ENCODE measurements at places on chromosomes 2 and 18.
A peak's percentile ranks its signal among the peaks of the same experiment; 100 is the strongest.

DNA sequence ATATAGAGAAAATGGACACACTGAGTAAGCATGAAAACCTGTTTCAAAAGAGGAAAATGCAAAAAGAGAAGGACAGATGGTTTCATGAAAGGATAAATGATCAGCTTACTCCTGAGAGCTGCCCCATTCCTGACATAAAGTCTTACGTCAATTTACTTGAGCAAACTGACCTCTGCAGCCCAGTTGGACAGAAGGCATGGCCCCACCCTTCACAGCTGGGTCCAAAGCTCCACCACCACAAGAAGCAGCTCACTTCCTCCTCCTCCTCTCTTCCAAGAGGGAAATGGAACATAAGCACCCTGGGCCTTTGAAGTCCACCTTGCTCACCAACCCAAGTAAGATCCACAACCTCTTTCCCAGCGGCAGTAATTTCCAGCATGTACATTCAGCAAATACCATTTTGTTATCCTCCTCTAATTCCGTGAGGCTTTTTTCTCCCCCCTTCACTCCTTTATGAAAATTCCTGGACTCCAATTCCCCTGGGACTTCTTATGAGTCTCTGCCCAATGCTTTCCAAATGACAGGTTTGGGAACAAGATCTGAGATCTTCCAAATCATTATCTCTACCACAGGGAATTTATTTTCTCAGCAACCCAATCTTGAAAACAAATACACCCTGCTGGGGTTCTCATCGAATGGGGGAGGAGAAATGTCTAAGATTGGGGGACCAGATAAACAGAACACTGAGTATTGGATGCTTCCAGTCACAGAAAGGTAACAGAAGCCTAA, 10.1 kb downstream of the COL4A4 start:
- DNase-seq, result no peak

GRCh38 chr2:105804266-105804665, 59.6 kb downstream of the NCK2 start:
- no peak for DNase-seq

- DNase-seq, result no peak
Observed at GRCh38 chr2:159996792-159997546, 65.4 kb downstream of the PLA2R1 start.

DNA sequence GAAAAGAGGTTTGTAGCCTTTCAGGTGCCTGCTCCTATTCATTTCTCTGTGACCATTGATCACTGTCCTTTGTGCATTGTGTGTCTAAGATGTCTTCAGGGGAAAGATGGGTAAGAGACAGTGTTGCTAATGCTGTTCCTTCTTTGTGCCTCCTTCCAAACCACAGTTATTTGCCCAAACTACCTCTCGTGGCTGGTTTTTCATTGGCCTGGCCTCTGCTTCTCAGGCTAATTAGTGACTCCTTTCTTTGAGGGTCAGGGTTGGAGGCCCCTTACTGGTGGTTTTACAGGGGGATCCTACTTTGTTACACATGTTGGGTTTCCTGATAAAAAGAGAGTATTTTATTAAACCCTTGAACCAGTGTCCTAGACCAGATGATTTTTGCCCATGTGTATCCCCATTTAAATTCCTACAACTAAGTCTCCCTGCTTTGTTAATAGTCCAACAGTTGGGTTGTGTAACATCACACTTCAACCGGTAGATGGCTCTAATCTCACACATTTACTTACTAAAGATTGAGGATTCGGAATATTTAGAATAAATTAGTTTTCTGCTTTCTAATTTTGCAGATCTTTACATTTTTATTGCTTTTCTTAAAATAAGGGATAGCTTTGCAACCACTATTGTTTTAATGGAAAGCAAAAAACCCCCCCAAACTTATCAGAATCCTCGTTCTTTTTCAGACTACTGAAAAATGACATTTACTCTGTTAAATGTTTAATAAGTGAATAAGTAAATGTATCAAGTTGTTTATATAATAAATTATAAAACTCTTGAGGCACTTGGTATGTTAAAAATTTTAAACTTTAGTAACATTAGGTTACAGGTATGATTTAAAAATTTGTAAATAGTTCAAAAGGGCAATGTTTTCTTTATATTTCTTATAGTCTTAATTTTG, 2.4 kb downstream of the MARS2 start:
- no peak for DNase-seq

DNA sequence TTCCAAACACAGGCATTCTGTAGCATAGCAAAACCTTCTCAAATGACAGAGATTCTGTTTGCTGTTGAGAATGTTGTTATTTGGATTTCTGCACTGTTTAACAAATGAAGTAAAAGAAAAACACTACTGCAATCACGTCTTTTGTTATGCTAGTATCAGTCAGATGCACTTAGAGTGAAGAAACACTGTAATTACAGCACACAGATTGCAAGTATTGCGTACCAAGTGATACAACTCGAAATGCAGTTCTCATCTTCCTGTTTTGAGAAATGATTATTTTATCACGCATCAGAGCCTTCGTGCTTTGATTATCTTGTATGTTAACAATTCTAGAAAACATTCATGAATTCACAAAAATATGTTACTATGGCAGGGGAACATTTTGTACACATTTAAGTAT, 41.8 kb upstream of the KLF11 start:
- no peak for DNase-seq

GRCh38 chr2:8544786-8545694, 136.8 kb upstream of the ID2 start:
- DNase-seq, result peak; percentile 65

- no peak for DNase-seq
Observed at GRCh38 chr2:96870626-96871255, 861 bp upstream of the SEMA4C start.

- no peak for DNase-seq
Observed at GRCh38 chr2:127650041-127650784, 4.3 kb downstream of the GPR17 start.

GRCh38 chr2:201955702-201956141, 77.9 kb upstream of the FZD7 start:
- DNase-seq, result no peak

DNA sequence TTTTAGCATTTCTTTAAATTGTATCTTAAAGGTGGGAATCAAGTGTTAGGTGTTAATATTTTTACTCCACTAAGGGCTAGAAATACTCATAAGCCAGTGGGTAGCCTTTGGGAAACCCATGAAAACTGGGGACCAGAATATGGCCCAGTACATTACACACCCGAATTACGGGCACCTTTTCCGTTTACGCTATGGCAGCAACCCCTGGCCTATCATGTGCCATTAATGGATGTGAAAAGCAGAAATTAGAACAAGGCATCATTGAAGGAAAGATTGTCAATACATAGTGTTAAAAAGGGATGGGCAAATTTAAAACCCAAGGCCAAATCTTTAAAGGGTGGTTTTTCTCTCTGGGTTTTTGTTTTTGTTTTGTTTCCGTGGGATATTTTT, 781 bp downstream of the FARP2 start:
- DNase-seq, result no peak

GRCh38 chr2:172834881-172835280, 99.2 kb downstream of the RAPGEF4 start:
- no peak for DNase-seq

DNA sequence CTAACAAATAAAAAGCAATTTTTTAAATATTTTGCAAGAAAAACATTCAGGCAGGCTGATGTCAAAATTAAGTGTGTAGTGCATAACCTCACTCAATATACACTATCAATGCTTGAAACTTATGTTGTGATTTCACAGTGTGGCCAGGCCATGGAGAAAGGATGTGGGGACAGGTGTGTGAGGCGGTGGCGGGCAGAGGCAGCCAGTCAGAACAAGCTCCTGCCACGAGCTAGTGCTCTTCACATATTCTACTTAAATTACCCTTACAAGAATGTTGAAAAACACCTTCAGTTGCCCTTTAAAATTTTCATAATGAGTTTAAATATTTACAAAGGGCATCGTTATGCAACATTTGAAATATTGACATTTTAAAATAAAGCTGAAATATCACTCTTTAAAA, 43.2 kb downstream of the CYB5A start:
- DNase-seq, result no peak

DNA sequence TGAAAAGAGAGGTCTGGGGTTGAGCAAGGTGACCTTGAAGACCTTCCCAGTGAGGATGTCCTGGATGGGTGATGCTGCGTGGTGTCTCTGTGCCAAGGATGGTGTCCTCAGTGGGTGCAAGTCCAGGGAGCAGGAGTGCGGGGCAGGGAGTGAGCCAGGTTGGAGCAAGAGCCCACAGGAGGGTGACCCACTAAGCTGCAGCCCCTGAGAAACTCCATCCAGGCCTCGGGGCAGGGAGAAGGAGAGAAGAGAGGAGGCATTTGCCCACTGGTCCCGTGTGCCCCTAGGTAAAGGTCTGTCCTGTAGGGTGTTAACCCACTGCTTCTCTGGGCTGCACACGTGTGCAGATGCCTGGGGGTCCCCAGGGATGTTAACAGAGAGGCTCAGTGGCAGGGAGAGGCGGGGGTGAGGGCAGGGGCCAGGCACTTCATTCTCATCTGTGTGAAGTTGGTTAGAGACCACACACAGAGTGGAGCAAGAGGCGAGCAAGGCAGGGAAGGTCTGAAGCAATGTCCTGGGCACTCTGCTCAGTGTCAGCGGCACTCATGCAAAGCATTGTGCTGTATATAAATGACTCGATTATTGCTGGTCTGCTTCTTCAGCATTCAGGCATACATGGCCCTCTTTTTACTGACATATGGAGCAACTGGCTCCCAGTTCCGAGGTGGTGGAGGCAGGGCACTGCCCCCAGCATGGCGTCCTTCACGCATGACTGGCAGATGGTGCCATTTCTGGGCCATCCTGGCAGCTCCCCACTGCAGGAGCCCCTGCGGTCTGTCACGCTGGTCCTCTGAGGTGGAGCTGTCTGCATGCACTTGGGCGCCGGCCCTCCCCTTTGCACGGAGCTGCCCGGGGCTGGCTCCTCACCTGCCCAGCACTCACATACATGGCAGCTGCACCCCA, 117.2 kb upstream of the HS6ST1 start:
- no peak for DNase-seq

GRCh38 chr2:117832905-117833613, 18.6 kb downstream of the DDX18 start:
- no peak for DNase-seq

GRCh38 chr2:233218836-233219235, 32.6 kb upstream of the ATG16L1 start:
- no peak for DNase-seq

DNA sequence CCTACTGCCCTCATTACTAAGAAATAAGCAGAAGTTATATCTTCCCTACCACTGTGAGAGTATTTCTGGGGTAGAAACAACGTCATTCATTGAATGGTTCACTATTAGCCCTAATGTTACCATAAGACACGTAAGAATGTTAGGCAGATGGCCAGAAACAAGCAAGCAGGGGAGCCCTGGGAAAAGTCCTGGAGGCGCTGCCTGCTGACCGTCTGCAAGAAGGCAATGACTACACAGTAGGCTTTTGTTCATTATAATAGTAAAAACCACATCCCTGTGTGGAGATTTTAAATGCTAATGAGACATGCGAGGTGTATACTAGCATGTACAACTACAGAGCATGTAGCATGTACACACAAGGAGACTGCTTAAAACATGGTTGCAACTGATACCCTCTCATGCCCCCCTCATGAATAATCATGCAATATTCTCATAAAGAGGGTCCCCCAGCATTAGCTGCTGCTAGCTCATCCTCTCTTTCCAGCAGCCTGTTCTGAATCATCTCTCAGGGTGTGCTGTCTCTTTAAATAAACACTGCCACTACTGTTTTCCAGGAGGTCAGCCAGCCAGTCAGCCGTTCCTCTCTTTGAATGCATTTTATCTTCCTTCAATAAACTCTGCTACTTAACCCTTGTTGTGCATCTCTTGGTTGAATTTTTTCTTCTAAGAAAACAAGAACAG, 23.6 kb downstream of the SUCLG1 start:
- no peak for DNase-seq

All from AG04449 (cell line).